ENCODE measurements at places on chromosomes 12 and 14.
A peak's percentile ranks its signal among the peaks of the same experiment; 100 is the strongest.

GRCh38 chr12:16012117-16012516 lies 101.0 kb downstream of the DERA start:
- DNase-seq, result no peak

- no peak for DNase-seq
Observed at GRCh38 chr12:68440068-68440581, 108.0 kb upstream of the MDM1 start.

- DNase-seq, result no peak
Observed at GRCh38 chr12:47272412-47273190, 192.8 kb upstream of the AMIGO2 start.

- no peak for DNase-seq
Observed at GRCh38 chr14:93804654-93805053, 16.4 kb upstream of the PRIMA1 start.

- no peak for DNase-seq
Observed at GRCh38 chr14:89760086-89760485, 194.4 kb downstream of the EFCAB11 start.

DNA sequence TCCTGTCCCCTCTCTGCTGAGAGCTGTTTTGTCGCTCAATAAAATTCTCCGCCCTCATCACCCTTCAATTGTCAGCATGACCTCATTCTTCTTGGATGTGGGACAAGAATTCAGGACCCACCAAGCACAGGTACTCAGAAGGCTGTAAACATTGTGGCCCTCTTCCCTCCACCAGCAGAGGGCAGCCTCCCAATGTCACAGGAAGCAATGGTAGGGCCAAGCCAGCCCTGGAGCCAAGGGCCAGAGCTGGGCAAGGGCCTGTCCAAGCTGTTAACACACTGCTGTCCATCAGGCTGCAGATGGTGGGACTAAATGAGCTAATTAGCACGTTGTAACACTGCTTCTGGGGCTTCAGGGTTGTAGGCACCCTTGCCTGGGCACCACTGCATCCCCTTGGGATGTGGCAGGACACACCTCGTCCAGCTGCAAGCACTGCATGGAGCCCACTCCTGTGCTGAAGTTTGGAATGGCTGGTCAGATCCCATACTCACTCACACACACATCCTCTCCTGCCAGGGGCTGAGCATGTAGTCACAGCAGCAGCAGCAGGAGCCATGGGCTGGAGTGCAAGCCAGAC lies 62.7 kb upstream of the HECTD1 start:
- no peak for DNase-seq

- DNase-seq, result no peak
Observed at GRCh38 chr14:52776816-52777215, 14.6 kb downstream of the GNPNAT1 start.

GRCh38 chr12:64998371-64999147 lies 122.5 kb downstream of the WIF1 start:
- no peak for DNase-seq

- no peak for DNase-seq
Observed at GRCh38 chr12:12872934-12873275, 18.5 kb upstream of the GPRC5A start.

GRCh38 chr12:97452839-97453238 lies 9.8 kb upstream of the RMST start:
- DNase-seq, result no peak

GRCh38 chr14:52885230-52885629 lies 65.6 kb downstream of the FERMT2 start:
- DNase-seq, result no peak

GRCh38 chr14:24976602-24977001 lies 73.3 kb downstream of the STXBP6 start:
- DNase-seq, result no peak

DNA sequence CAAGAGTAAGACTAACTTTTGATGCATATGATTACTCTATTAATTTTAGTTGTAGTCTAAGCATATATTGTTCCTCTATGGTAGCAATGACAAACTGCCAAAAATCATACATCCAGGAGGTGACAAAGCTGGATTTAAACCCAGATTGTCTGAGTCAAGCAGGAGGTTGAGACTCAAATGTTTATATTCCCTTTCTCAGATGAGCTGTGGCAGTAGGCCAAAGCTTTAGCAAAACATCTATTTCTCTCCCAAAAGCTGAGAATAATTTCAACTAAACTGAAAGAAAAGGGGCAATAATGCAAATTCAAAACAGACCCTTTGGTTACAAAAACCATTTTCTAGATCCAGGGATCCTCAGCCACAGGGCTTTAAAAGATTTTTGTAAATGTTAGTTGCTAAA lies 173.6 kb downstream of the SEC23A start:
- DNase-seq, result no peak

GRCh38 chr14:24285351-24285750 lies 14.0 kb upstream of the RABGGTA start:
- no peak for DNase-seq

- DNase-seq, result no peak
Observed at GRCh38 chr12:101619858-101620761, 25.3 kb downstream of the MYBPC1 start.

DNA sequence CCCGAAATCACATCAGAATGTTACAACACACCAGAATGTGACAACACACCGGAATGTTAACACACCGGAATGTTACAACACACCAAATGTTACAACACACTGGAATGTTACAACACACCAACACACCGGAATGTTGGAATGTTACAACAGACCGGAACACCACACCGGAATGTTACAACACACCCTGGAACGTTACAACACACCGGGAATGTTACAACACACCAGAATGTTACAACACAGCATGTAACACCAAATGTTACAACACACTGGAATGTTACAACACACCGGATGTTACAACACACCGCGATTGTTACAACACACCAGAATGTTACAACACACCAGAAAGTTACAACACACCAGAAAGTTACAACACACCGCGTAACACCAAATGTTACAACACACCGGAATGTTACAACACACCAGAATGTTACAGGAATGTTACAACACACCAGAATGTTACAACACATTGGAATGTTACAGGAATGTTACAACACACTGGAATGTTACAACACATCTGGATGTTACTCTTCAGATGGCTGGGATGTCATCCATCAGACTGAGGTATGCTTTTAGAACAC lies 21.1 kb downstream of the CHFR start:
- DNase-seq, result no peak

DNA sequence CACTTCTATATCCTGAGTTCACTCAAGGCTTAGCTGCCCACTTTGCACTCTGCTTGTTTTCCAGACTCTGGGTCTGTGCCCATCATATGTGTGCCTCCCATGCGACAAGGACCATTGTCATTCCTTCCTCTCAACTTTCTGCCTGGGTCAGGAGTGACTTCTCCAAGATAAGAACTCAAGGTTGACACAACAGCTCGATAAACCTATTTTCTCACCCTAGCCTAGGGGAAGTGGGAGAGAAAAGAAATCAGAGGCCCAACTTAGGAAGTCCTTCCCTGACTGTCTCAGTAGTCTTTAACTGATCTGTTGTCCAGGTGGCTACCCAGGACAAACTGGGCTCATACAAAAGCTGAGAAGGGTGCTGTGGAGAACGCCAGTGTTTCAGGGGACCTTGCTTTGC lies 1.7 kb downstream of the SMUG1 start:
- DNase-seq, result no peak

GRCh38 chr12:101207086-101207780 lies 2.8 kb downstream of the SLC5A8 start:
- no peak for DNase-seq

GRCh38 chr12:6752167-6752920 lies 597 bp downstream of the MLF2 start:
- DNase-seq, result no peak

DNA sequence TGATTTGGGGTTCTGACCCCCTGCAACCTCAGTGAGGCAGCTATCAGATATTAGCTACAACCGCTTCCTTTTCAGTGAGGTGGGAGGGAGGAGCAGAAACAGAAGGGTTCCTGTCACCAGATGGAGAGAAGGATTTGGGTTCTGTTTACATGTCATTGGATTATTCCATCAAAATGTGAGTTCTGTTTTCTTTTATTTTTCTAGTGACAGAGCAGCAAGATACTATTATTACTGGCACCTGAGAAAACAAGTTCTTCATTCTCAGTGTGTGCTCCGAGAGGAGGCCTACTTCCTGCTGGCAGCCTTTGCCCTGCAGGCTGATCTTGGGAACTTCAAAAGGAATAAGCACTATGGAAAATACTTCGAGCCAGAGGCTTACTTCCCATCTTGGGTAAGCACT lies 52.8 kb downstream of the FRMD6 start:
- DNase-seq, result no peak

DNA sequence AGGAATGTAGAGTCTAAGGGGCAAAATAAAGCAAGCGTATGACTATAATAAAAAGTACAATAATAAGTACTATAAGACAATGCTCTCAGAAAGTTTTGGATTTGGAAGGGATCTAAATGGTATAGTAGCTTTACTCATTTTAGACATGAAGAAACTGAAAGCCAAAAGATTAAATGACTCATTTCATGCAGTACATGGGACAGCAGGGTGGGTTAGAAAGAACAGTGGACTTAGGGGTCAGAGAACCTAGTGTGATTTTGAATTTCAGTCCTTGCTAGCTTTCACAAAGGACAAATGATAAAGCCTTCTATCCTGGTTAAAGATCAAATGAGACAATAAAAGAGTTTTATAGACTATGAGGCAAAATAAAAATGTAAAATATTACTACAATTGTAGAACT lies 6.8 kb upstream of the LEMD3 start:
- DNase-seq, result no peak

GRCh38 chr14:64875350-64875749 lies 4.4 kb downstream of the SPTB start:
- no peak for DNase-seq

- DNase-seq, result no peak
Observed at GRCh38 chr14:62916551-62916950, 128.7 kb downstream of the KCNH5 start.

DNA sequence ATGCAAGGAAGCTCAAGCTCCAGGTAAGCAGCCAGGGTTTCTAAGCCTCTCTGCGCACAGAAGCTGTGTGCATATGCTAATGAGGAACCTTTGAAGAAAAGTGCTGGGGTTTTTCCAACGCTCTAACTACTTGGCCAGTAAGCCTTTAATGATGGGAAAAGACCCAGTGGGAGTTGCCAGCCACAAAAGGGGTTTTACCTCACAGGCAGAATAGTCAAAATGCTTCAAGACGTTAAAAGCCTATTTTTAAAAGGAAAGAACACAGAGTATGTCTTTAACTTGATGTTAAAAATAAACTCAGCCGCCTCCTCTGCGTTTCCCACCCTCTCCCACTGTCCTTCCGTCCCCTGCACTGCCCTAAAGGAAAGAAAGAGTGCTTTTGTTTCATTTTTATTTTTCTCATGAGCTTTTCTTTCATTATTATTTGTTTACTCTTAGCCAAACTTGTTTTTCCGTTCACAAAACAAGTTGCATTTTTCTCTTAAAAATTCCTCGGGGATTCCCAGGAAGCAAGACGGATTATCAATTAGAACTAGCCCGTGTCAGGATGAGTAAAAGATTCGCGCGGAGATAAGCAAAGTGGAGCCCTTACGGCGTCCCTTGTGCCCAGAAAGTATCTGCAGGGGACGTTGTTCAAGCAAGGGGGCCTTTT lies 209.8 kb upstream of the NUDT4 start:
- peak; percentile 8 for DNase-seq

GRCh38 chr12:6469609-6470374 lies 685 bp downstream of the VAMP1 start:
- no peak for DNase-seq

DNA sequence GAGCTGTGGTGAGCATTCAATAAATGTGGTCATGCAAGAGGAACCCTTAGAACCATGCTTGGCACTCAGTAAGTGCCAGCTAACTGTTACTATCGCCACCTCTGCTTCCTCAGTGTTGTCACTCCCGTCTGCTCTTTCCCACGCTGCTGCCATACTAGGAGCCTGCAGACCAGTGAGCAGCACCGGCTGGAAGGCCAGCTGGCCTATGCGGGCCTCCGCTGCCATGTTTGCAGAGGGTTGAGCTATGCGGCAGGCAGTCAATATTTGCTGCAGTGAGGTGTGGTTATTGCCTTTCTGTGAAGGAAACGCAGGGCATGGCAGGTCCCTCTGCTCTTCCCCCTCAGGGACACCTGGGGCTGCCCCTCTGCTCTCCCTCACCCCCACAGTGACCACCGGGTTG lies 13.0 kb downstream of the KMT5A start:
- no peak for DNase-seq

Measured in stimulated activated CD4-positive, alpha-beta T cell treated with anti-CD3 and anti-CD28 coated beads, TNF-alpha, amount 100 ng/mL, for 24 hours (primary cell).